ENCODE measurements at places on chromosomes 13 and 19.

GRCh38 chr19:1843646-1844394 lies 4.5 kb downstream of the REXO1 start:
- DNase-seq = no peak

DNA sequence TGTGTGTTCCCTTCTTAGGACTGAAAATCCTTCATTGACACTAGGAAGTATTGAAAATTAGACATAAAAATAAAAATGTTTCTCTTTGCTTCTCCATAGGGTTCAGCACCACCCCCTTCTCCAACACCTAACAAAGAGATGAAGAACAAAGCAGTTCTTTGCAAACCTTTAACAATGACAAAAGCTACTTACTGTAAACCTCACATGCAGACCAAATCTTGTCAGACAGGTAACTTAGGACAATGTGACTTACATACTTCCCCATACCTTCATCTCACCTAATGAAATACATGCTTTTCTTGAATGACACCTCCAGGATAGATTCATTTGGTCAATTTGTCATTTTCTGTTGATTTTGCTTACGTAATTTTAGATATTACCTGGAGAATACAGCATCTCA lies 99.9 kb downstream of the ZMYM2 start:
- DNase-seq = no peak

DNA sequence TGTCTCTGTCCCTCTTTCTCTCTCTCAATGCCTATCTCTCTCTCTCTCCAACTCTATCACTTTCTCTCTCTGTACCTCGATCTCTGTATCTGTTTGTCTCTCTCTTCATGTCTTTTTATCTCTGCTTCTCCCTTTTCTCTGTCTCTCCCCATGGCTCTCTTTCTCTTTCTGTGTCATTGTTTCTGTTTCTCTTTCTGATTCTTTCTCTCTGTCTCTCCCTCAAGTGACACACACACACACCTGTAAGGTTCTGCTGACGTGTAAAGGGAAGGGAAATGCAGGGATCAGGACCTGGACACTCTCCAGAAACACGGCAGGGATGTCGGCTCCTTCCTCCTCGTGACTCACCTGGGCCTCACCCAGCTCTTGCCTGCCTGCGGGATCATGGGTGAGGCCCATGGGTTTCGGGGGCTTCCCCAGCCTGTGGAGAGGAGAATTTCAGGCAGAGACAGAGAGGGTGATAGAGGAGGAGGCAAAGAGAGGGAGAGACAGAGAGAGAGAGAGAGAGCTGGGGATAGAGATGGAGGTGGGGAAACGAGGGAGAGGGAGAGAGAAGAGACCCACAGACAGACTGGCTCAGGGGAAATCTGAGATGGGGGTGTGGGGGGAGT lies 5.4 kb upstream of the PLAUR start:
- DNase-seq = no peak

DNA sequence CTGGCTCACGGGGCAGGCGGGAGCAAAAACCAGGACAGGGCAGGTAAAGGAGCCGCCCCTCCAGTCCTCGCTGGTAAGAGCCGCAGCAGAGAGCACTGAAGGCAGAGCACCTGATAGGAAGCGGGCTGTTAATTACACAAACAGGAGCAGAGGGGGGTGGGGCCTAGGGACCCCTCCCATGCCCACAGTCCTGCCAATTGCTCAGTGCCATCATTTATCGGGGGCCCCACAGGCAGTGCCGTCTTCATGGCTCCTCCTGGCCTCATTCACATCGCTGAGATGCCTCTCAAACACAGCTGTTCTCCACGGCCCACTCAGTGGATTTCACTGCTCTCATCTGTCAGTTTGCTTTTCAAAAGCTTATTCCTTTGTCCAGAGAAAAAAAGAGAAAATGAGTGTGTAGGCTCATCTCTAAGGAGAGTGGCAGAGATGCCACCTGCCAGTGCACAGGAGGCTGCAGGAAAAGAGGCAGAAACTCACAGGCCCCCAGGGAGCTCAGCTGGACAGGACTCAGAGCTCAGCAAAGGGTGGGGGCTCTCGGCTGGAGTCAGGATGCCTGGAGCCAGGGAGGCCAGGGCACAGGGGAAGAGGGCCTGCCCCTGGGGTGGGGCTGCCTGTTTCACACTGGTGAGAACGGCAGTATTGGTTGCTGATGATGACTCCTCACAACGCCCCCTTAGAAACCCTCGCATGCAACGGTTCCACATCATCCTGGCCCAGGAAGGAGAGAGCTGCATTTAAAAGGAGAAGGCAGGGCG lies 174.6 kb downstream of the COL4A1 start:
- DNase-seq = no peak

DNA sequence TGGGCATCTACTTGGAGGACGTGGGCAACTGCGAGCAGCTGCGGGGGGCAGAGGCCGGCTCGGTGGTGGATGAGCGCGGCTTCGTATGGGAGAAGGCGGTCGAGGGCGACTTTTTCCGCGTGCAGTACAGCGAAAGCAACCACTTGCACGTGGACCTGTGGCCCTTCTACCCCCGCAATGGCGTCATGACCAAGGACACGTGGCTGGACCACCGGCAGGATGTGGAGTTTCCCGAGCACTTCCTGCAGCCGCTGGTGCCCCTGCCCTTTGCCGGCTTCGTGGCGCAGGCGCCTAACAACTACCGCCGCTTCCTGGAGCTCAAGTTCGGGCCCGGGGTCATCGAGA lies 10.3 kb upstream of the STRN4 start:
- DNase-seq = no peak

DNA sequence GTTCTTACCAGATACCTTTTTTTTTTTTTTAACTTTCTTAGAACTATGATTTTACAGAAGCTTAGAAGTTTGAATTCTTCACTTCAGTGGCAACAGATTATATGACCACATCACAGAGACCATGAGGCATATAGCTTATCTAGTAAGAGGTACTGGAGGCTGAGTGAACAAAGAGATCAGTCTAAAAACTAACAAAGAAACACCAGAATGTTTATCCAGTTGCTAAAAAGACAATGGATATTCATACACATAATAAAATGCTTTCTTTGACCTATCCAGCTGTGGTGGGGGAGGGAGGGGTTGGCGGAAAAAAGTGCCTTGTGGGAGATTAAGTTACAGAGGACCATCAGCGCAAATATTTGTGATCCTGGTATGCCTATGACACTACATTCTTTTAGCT lies 34.7 kb upstream of the SLITRK6 start:
- DNase-seq = no peak

GRCh38 chr19:48982280-48982679 lies 10.8 kb downstream of the GYS1 start:
- no peak for DNase-seq

DNA sequence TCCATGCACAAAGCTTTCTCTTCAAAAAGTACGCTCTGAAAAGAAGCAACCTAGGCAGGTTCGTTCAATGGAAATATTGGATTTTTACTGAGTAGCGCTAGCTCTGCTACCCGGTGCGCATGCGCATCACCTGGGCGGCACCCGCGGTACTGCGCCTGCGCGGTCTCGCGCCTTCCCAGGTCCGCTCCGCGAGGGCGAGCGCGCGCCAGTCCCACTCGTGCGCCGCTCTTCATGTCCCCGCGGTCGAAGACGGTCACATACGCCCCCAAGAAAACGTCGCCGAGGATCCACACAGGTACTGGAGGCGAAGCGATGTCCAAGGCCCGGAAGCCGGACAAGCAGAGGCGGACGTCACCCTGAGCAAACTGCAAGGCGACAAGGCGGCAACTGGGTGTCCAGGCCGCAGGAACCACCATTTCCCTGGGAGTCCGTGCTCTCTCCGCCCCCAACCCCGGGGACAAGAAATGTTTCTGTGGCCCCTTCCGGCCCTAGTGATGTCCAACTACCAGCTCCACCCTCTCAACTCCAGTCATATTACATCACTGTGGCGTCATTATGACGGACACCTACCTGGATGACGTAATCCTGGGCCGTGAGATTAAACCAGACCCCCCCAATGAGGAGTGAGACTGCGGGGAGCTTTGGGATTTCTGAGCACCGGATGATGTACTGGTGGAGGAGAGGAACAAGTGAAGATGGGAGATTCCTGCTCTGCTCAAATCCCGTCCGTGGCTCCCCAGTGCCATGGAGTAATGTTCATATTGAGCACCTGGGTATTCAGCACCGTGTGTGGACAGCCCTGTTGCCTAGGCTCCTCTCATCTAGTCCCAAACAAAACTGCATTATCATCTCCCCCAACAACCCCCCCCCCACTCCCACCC lies 4.8 kb upstream of the KCNC3 start:
- no peak for DNase-seq

- no peak for DNase-seq
These were observed 6.8 kb downstream of the ATP13A1 start for GRCh38 chr19:19656451-19657396.

- no peak for DNase-seq
These were observed 244.2 kb upstream of the ZNF507 start for GRCh38 chr19:32101206-32101605.

DNA sequence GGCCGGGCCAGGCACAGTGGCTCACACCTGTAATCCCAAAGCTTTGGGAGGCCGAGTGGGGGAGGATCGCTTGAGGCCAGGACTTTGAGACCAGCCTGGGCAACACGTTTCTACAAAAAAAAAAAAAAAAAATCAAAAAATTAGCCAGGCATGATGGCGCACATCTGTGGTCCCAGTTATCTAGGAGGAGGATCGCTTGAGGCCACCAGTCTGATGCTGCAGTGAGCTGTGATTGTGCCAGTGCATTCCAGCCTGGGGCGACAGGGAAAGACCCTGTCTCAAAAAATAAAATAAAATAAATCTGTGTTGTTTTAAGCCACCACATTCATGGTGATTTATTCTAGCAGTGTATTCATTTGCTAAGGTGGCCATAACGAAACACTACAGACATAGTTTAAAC lies 4.1 kb upstream of the DACT3 start:
- DNase-seq = no peak

DNA sequence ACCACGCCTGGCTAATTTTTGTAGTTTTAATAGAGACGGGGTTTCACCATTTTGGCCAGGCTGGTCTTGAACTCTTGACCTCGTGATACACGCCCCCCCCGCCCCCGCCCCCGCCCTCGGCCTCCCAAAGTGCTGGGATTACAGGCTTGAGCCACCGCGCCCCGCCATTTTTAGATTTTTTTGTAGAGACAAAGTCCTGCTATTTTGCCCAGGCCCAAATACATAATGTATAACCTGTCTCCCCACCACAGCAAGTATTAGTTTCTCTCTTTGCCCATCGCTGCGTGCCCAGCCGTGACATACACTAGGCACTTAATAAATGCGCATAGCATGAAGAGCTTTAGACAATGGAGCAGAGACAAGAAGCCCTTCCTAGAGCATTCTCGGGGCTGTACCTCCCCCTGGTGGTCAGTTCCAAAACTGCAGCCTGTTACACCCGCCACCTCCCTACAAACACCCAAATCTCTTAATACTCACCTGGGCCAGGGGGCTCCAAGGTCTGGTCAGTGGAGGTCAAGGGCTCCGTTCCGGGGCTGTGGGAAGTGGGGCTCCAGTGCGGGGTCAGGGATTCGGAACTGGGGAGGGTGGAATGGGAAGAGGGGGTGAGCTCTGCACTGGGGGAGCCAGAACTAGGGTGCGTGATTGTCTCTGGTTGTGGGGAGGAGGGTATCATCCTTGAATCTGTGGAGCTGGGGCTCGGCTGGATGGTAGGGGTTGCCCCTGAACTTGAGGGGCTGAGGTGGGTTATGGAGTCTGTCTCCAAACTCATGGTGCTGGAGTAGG lies 22.5 kb downstream of the IQCN start:
- peak; percentile 39 for DNase-seq

DNA sequence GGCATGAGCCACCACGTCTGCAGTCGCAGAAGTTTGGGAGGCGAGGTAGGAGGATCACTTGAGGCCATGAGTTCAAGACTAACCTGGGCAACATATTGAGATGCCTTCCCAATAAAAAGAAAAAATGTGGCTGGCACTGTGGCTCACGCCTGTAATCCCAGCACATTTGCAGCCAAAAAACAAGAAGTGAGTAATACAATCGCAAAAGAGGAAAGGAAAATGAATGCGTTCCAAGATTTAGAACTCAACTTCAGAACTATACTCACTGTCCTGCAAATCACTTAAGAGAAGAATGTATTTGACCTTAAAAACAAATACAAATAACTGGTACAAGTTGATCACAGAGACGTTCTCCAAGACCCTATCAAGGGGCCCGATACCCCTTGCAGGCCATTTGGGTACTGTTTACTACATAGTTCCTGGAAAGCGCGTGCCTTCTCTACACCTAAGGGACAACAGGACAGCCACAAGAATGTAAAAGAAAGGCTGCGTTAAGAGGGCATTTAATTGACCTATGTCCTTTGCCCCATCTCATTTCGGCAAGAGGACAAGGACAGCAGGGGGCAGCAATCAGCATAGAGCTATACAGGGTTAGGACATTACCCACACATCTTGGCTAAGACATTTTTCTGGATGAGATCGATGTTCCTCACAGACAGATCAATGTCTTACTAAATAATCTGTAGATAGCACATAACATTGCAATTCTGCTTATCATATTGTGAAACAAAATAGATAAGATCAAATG lies 41.3 kb downstream of the FLT3 start:
- DNase-seq = no peak

DNA sequence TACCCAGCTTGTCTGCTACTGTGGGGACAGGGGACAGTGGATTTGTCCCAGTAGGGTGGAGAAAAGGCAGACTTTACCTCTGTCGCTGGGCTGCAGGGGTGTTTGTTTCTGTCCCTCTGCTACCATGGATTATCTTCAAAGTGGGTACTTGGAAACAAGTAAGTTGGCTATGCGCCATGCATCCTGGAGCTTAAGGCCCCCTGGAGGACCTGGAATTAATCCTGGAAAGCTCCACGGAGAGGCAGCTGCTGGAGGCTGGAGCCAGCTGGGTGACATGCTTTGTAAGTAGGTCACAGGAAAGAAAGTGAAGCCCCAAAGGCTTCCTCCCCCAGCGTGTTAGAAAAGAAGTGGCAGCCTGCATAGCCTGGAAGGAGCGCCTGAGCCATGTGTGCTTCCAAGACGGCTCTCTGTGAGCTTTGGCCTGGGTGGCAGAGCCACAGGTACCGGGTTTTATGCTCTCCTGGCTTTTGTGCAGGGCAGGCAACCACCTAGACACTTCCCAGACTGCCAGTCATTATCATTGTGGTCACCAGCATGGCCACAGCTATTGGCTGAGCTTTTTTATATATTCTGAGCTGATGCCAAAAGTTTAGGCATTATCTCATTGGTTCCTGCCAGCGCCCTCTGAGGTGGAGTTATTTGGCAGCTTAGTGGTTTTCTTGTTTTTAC lies 9.5 kb downstream of the B3GLCT start:
- DNase-seq = peak; percentile 70

DNA sequence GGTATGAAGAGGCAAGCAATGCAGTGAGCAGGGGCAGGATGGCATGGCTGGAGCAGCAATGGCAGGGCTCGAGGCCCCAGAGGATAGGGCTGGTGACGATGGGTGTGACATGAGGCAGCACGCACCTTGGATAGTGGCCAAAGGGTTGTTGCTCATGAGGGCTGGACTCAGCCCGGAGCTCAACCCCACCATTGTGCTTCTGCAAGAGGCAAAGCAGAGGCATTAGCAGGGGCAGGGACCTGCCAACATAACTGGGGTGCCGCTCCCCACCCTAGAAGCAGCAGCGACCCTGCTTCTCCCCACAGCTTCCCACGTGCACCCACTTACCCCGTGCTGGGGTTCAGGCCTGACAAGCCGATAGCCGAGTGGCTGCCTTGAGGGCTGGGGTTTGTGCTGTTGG lies 15.8 kb downstream of the ZNF574 start:
- DNase-seq = no peak

All from SK-N-MC (cell line).